Right renal pelvis (tissue), 4 donors: ENCODE measurements at places on chromosomes 7 and 10.

GRCh38 chr10:73161079-73161478 is 6.7 kb downstream of the ECD start:
- DNase-seq, result no peak

GRCh38 chr10:33643042-33643441 is 308.6 kb upstream of the NRP1 start:
- DNase-seq, result no peak

- DNase-seq, result no peak
These were observed 4.2 kb upstream of the FOXL3 start for GRCh38 chr7:285731-286130.

GRCh38 chr7:23184709-23185359 is 3.0 kb downstream of the NUP42 start:
- DNase-seq, result peak; percentile 46

- no peak for DNase-seq
These were observed 15.2 kb downstream of the PDGFA start for GRCh38 chr7:504221-505111.

GRCh38 chr10:124155781-124156435 is 62.5 kb upstream of the CHST15 start:
- no peak for DNase-seq

DNA sequence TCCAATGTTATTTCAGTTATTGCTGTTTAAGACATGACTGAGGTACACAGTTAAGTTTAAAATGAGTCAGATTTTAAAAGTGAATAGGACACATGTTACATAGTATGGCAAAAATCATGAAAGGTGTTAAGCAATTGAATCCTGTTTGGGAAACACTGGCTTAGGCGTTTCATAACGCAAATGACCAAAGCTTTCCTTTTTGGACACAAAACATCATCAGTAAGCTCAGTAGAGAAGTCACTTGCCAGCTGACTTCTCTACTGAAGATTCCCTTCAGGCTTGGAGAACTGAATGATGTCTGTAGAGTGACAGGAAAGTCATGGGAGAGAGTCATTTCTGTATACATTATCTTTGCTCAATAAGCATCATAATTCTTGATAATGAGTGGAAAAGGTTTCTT is 64.4 kb upstream of the RSBN1L start:
- DNase-seq, result no peak

- DNase-seq, result no peak
These were observed 174.2 kb downstream of the KMT2E start for GRCh38 chr7:105188201-105188600.

- DNase-seq, result no peak
These were observed 31.2 kb upstream of the TLX1 start for GRCh38 chr10:101099901-101100300.

DNA sequence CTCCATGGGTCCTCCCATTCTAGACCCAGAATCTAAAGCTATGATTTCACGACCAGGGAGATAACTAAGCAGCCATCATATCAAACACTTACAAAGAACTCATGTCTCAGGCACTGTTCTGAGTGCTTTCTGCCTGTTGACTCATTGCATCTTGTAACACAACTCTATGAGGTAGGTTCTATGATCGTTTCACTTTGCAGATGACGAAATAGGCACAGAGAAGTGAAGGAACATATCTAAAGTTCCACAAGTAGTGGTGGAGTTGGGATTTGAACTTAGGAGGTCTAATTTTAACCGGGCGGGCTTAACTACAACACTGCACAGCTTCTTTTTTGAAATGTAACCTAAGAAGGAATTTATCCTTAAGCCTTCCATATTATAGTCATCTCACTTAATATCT is 2.9 kb downstream of the RBP4 start:
- no peak for DNase-seq

GRCh38 chr7:137703291-137704010 is 143.3 kb downstream of the DGKI start:
- no peak for DNase-seq

GRCh38 chr7:2884161-2884560 is 40.1 kb upstream of the GNA12 start:
- no peak for DNase-seq

DNA sequence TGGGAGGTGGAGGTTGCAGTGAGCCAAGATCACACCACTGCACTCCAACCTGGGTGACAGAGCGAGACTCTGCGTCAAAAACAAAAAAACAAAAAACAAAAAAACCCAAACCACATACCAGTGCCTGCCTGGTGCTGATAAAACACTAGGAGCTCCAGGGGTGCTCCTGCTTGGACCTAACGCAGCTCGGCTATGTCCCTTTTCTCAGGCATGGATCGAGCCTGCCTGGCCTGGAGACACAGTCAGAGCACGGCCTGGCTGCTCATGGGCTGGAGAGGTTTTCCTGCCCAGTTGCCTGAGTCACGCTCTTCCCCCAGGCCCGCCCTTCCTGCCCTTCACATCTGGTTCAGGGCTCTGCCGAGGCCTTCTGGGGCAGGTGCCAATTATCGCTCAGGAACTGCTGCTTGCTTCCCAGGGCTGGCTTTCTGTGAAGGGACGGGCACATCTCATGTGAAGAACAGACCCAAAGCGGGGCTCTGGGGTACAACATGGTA is 12.6 kb upstream of the NPFFR1 start:
- no peak for DNase-seq

GRCh38 chr7:37784015-37784414 is 64.4 kb upstream of the NME8 start:
- no peak for DNase-seq

- no peak for DNase-seq
These were observed 12.0 kb downstream of the JCAD start for GRCh38 chr10:30047430-30047829.

GRCh38 chr10:7411671-7412128 is 866 bp upstream of the SFMBT2 start:
- DNase-seq, result no peak

DNA sequence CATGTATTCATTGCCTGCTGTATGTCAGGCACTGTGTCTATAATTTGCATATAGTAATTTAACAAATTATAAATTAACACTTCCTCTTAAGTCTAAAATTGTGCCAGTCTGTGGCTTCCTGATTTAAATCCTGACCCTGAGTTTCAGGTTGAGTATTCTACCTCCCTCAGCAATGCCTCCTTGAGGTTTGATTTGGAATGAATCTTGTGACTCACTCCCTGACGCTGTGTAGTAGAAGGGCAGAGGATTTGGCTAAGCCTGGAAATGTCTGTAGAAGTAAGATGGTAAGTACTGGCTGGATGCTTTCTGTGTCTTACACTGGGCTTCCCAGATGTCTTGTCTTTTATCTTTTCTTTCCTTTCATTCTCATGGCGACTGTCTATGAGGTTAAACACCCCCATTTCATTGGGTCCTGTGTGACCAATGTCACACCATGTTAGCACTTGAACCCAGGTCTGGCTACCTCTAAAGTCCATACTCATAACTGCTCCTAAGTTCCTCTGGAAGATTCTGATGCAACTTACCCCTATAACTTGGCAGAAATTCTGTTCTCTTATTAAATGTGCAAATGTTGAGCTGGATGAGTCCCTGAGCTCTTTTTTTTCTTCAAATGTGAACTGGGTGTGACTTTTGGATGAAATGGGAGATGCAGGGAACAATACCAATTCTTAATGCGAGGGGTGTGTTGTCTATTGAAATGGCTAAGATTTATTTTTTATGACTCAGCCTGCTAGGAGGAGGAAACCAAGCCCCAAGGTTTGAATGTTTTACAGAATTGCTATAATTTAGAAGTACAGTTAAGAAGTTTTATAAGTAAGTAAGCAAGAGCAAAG is 48.5 kb downstream of the PLCE1 start:
- DNase-seq, result no peak

DNA sequence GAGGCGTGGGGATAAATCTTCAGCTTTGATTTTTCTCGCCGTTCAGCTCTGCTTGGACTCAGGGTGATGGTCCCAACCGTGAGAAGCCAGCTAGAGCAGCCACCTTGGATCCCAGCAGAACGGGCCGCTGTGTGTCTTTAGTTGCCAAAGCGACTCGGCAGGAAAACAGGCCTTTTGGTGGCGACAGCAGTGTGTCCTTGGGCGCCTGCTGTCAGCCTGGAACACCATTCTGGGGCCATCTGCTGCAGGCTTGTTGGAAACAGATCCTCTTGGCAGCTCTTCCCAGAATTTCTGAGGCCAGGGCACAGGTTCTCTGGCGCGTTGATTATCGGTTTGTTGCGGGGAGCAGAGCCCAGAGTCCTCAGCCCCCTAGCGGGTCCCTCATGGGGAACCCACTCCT is 97.6 kb downstream of the CUX1 start:
- DNase-seq, result no peak

GRCh38 chr7:108637049-108637621 is 67.5 kb downstream of the DNAJB9 start:
- peak; percentile 16 for DNase-seq

- peak; percentile 63 for DNase-seq
These were observed 77.9 kb downstream of the PCGF5 start for GRCh38 chr10:91298224-91298871.

DNA sequence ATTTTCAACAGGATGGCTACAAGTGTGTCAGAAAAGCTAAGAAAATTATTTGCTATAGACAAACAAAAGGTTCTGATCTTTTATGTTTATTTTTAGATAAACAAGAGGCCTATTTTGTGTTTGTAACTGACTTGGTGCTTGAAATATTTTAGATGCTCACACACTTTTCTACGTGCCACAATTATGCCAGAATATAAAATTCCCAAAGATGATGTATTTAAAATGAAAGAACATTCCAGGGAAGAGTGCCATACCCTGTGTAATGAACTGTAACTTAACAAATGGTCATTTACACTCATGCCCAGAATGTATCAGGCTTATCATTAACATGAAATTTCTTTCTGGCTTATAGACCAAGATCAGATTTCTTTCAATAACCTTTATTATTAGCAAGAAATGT is 144.9 kb upstream of the MTPN start:
- no peak for DNase-seq

GRCh38 chr7:147852833-147853232 is 737.7 kb upstream of the C7orf33 start:
- no peak for DNase-seq

GRCh38 chr10:102614888-102615287 is 29.4 kb upstream of the TRIM8 start:
- DNase-seq, result no peak

GRCh38 chr7:110733221-110733620 is 357.7 kb upstream of the LRRN3 start:
- DNase-seq, result no peak

GRCh38 chr7:41955893-41956675 is 253.2 kb upstream of the INHBA start:
- DNase-seq, result peak; percentile 65

DNA sequence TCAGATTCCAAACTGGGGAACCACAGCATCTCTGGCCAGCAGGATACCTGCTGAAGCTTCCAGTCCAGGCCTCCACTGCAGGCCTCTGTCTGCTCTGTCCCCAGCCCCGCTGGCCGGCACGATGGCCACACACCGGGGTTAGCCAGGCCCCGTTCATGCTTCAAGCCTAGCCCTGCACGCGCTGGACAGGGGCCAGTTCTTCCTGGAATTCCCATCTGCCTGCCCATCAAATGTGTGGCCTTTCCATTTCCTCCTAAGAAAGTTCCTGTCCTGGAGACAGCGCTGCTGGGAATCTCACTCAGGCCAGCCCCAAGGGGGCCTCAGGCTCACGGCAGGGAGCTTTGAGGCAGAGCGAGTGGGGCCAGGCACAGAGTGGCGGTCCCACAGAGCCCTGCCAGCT is 18.0 kb downstream of the SH2B2 start:
- DNase-seq, result no peak

- no peak for DNase-seq
These were observed 16.1 kb downstream of the TAS2R41 start for GRCh38 chr7:143493751-143494150.

- no peak for DNase-seq
These were observed 17.5 kb upstream of the SNX8 start for GRCh38 chr7:2331707-2332106.

- DNase-seq, result no peak
These were observed 90.5 kb downstream of the CLEC2L start for GRCh38 chr7:139613971-139614411.

DNA sequence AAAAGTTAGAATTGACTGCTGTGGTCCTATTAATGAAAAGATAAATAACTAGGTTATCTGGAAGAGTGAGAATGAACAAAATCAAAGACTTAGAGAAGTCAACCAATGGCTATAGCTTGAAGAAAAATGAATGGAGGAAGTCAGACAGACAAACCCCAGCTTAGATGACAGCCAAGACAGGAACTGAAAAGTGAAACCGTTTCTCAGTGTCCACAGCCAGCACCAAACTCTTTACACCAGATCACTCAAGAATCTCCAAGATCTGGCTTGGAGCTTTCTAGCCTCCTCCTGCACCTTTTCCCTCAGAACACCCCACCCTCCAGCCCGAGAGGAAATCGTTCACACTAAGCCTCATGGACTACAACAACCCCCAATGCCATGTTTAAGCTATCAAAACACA is 167.0 kb downstream of the SFMBT2 start:
- no peak for DNase-seq

- no peak for DNase-seq
These were observed 43.2 kb downstream of the VAX1 start for GRCh38 chr10:117094856-117095255.

DNA sequence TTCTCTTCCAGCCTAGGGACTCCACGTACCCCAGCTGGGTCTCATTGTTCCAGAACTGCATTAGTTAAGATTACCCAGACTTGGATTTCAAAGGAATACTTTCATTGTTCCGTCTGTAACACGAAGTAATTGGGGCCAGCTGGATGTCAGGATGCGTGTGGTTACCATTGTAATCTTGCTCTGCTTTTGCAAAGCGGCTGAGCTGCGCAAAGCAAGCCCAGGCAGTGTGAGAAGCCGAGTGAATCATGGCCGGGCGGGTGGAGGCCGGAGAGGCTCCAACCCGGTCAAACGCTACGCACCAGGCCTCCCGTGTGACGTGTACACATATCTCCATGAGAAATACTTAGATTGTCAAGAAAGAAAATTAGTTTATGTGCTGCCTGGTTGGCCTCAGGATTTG is 21.0 kb downstream of the LRRC17 start:
- DNase-seq, result peak; percentile 67

GRCh38 chr10:3835770-3836169 is 50.8 kb upstream of the KLF6 start:
- no peak for DNase-seq

DNA sequence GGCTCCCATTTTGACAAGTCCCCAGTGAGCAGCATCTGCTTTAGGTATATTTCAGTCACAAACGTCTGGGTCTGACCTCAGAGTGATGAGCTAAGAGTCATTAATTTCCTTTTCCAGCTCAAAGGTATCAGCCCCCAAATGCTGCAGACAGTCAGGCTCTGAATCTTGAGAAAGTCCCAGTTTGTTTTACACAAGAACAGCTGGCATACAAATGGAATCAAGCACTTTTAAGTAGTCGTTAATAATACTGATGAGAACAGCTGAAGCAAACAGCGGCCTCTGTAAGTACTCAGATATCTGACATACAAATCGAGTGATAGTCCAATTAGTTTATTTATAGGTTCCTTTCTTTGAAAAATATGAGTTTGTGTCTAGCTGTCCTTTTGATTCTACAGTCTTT is 49.4 kb upstream of the MSRB2 start:
- DNase-seq, result no peak

- DNase-seq, result no peak
These were observed 18.1 kb upstream of the DPYSL4 start for GRCh38 chr10:132168571-132169030.

- no peak for DNase-seq
These were observed 47.7 kb upstream of the COMMD3 start for GRCh38 chr10:22268503-22268902.
